ENCODE measurements at places on chromosomes 2 and 18.

DNA sequence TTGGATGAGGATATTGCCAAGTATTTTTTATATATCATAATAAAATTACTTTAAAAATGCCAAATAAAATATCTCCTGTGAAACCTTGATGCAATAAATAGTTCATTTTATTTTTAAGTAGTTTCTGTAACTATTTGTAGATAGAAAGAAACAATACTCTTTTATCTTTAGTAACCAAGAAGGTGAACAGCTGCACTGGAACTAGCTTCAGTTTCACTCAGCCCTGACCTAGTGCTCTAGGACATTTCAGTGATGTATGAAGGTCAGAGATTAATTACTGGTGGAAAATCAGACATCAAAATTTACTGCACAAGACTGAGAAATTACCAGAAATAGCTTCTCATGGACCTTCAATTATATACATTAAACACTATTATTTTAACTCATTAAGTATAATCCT lies 1305.0 kb downstream of the CNTNAP5 start:
- DNase-seq, result no peak

DNA sequence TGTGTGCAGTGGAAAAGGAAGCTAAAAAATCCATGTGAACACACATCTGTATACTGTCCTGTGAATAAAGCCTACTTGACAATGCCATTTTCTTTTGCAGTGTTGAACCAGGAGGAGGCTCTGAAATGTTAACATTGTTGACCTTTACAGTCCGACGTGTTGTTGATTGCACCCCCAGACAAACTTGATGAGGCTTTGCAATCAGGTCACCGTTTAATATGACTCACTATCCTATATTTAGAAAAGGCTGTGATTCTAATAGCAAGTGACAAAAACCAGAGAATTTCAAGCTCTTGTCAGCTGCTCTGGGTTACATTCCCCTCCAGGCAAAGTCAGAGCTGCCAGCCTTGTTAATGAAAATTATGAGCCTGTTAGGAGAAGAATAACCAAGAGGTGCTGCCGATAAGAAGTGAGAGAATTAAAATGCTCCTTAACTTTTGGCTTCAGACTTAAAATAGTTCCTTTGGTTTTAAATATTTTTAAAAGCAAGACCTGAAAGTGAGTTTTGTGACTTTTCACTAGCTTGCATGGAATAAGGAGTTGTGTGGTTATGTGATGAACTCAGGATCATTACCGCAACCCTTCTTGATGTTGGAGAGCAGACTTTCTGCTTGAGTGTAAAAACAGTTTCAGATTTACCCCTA lies 162.1 kb downstream of the QPCT start:
- no peak for DNase-seq

- DNase-seq, result no peak
These were observed 9.4 kb downstream of the SCYGR4 start for GRCh38 chr2:227626580-227627151.

- no peak for DNase-seq
These were observed 2068.9 kb upstream of the PIK3C3 start for GRCh38 chr18:39886136-39886535.

DNA sequence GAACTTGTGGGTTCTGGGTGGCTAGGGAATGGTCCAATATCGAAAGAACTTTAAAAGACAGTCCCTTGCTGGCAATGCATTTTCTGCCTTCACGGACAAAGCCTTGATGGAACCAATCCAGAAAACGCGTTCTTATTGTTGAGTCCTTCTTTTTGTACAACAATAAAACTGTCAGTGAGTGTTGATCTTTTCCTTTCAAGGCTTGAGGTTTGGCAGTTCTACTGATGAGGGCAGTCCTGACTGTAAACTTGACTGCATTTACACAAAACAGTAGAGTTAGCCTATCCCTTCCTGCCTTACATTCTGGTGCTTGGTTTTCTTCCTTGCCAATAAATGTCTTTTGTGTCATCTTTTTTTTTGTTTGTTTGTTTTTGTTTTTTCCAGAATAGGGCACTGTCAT lies 2.5 kb upstream of the UGT1A7 start:
- DNase-seq, result no peak

GRCh38 chr2:201643216-201643890 lies at the start of gene TMEM237:
Gene TMEM237 (minus strand): TSS chr2:201643503. CDS start chr2:201643400, 103 bp downstream.
- DNase-seq, result no peak

DNA sequence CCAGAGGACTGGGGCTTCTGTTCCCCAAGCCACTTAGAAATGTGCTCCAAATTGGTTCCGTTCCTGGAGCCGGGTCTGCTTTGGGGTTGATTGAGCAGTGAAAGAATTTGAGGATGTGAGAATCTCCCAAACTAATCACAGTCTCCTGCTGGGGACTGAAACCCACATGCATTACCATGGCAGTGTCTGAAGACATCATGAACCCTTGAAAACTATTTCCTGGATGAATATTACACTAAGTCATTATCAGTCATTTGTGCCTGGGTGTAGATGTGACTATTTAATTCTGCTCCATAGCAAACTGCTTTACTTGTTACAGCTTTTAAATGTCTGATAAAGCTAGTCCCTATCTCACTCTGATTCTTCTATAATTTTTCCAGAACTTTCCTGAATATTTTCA lies 27.6 kb downstream of the SPP2 start:
- DNase-seq, result no peak

GRCh38 chr2:30232801-30233130 lies 1.4 kb downstream of the LBH start:
- DNase-seq, result no peak

DNA sequence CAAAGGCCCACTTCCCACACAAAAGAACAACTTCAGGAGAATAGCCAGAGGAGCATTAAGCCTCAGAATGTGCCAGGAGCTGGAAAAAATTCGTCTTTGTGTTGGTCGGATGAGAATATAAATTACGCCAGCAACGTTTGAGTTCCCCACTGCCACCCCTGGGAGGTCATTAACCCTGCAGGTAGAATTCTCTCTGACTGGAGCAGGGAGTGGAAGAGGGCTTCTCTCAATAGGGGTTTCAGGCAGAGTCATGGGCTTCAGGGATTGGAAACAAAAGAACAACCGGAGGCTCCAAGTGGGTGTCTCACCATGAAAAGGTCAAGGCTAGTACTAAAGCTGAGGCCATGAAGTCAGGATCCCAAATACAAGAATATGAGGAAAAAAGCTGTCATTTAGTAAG lies 69.0 kb upstream of the DDX18 start:
- DNase-seq, result no peak

- no peak for DNase-seq
These were observed 32.3 kb upstream of the PMAIP1 start for GRCh38 chr18:59867337-59868104.

GRCh38 chr2:1400943-1401735 lies 12.1 kb upstream of the TPO start:
- no peak for DNase-seq

DNA sequence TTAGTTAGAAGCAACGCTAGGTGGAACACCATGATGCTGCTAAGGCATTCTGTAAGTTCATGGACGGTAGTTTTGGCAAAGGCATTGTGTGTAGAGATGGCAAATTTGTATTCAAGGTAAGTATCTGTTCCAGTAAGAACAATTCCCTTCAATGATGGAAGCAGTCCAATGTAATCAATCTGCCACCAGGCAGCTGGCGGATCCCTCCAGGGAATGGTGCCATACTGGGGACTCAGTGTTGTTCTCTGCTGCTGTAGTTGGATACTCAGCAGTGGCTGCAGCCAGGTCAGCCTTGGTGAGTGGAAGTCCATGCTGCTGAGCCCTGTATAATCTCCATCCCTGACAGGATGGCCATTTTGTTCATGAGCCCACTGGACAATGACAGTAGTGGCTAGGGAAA lies 62.8 kb downstream of the ARL6IP6 start:
- no peak for DNase-seq

- DNase-seq, result no peak
These were observed 72.3 kb downstream of the IL1R2 start for GRCh38 chr2:102063941-102064678.

DNA sequence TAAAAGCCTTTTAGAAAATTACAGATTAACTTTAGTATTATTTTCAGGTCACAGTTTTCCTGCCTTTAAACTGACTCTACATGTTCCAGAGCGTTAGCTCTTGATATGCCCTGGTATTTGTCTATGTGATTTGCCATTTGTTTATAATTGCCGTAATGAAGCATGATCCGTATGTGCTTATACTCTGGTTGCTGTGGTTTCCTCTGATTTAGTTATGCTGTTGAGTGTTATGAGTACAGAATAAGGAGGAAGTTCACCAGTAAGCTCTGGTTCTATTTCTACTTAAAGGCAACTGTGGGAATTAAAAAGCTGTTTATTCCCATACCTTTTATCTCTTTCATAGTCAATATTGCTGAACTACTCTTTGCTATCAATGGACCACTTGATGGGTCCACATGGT lies 123.5 kb downstream of the OSBPL6 start:
- DNase-seq, result no peak

- no peak for DNase-seq
These were observed 100.2 kb downstream of the TWIST2 start for GRCh38 chr2:238947920-238948710.

GRCh38 chr2:232984451-232985207 lies 28.4 kb downstream of the NGEF start:
- DNase-seq, result no peak
